Memory B cell (primary cell): ENCODE measurements at places on chromosomes 4 and X.

DNA sequence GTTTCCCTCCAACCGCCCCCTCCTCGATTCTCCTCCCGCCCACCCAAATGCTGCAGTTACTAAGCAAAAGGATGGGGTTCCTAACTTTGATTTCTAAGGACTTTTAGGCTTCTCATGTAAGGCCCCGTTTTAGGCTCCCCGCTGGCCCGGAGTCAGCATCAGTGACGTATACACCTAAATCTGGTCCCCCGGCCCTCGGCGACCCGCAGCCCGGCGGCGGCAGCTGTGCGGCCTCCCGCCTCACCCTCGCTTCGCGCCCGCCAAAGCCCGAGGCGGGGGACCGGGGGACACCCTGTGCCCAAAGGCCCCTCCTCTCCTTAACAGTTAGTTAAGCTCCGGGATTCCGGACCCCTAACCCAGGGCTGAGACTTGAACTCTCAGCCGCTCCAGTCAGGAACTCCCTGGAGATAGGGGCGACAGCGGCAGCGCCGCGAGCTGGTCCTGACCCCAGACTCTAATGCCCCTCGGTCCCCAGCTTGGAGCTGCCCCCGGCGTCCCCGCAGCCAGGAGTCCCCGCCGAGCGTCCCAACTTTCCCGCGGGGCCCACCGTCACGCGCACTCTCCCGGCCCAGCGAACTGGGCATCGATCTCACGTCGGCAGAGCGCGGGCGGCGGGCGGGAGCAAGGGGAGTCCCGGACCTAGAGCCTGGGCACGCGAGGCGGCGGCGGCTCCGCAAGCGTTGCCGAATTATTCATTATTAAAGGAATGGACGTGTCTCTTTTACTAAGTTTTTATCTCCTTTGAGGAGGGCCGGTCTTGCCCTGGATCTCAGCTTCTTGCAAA lies 1.5 kb upstream of the NR3C2 start:
- H3K27me3 ChIP-seq, result peaks cover 2% of the 10 kb centered on the region
- H3K36me3 ChIP-seq, result no peaks in the 10 kb centered on the region
- peak; percentile 20 for DNase-seq
- H3K4me1 ChIP-seq, result peaks cover 17% of the 10 kb centered on the region
- H3K27ac ChIP-seq, result peak overlapping the region; percentile 98

- H3K27me3 ChIP-seq, result no peaks in the 10 kb centered on the region
- H3K36me3 ChIP-seq, result no peaks in the 10 kb centered on the region
- H3K27ac ChIP-seq, result peak overlapping the region; percentile 79
- H3K4me3 ChIP-seq, result no peak overlapping the region
These were observed 57.6 kb upstream of the PRDM8 start for GRCh38 chr4:80139671-80140070.

DNA sequence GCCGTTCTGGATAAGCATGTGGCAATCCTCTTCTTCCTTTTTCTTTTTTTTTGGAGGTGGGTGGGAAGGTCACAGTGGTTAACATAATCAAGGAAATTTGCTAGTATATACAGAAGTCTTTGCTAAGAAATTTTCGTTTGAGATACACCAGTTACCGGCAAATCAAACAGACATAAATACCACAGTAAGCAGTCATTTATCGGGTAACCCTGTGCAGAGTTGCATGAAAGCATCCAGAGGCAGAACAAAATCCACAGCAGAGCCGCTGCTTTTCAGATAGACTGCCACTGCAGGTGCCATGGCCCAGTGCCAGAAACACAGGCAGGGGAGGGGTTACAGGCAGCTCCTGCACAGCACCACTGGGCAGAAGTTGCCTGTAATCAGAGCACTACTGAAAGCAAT lies 179.1 kb upstream of the MAB21L2 start:
- H3K36me3 ChIP-seq, result peaks cover 33% of the 10 kb centered on the region
- DNase-seq, result no peak
- no peaks in the 10 kb centered on the region for H3K27me3 ChIP-seq
- no peak overlapping the region for H3K27ac ChIP-seq
- no peak overlapping the region for H3K4me3 ChIP-seq

GRCh38 chrX:43699475-43699874 lies 43.4 kb downstream of the MAOA start:
- no peaks in the 10 kb centered on the region for H3K4me1 ChIP-seq
- DNase-seq, result no peak
- no peaks in the 10 kb centered on the region for H3K36me3 ChIP-seq
- H3K4me3 ChIP-seq, result no peak overlapping the region

GRCh38 chr4:11426731-11427120 lies 2.0 kb downstream of the HS3ST1 start:
- H3K4me1 ChIP-seq, result peaks cover 28% of the 10 kb centered on the region
- no peak for DNase-seq
- no peaks in the 10 kb centered on the region for H3K27me3 ChIP-seq
- peak overlapping the region; percentile 53 for H3K4me3 ChIP-seq
- H3K27ac ChIP-seq, result no peak overlapping the region
- no peaks in the 10 kb centered on the region for H3K36me3 ChIP-seq

DNA sequence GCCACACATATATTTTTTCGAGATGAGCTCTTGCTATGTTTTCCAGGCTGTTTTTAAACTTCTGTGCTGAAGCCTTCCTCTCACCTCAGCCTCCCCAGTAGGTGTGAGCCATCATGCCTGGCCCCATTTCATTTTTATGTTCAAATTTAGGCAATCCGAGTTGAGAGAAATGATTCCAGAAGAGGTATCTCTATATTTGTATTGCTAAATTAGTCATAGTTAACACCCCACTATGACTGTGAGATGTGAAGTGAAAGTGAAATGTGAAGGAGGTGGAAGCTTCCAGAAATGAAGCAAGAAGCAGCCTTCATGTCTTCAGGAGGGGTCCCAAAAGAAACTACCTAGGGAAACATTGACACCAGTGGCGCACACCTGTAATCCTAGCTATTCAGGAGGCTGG lies 17.7 kb downstream of the APELA start:
- H3K27ac ChIP-seq, result no peak overlapping the region
- H3K36me3 ChIP-seq, result no peaks in the 10 kb centered on the region
- peaks cover 5% of the 10 kb centered on the region for H3K4me1 ChIP-seq
- DNase-seq, result no peak
- no peak overlapping the region for H3K4me3 ChIP-seq

DNA sequence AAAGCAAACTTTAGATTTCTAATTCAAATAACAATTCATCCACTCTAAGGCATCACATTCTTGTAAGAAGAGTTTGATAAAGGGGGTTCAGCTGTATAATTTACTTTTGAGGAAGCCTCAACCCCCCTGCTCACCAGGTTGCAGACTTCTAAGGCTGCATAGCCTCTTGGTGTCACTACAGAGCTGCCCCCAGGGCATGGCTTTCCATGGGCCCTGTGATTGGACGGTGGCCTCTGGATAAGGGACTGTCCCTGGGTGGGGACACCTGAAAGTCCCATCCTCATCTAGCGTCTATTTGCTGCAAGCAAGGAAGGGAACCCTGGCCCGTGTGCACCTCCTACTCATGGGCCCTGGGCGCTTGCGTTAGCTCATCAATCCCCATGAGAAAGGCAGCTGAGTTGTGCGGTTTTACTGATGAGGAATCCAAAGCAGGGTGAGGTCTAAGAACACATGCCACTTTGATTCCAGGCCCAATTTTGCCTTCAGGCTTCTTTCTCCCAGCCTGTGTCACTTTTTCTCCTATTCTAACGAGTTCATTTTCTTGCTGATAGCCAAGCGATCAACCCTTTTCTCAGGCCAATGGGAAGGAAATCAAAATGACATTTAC lies 51.8 kb downstream of the SCML1 start:
- H3K4me3 ChIP-seq, result no peak overlapping the region
- no peak for DNase-seq
- no peaks in the 10 kb centered on the region for H3K36me3 ChIP-seq
- H3K27me3 ChIP-seq, result peaks cover 8% of the 10 kb centered on the region
- H3K27ac ChIP-seq, result no peak overlapping the region
- no peaks in the 10 kb centered on the region for H3K4me1 ChIP-seq

- H3K27me3 ChIP-seq, result no peaks in the 10 kb centered on the region
- no peak overlapping the region for H3K4me3 ChIP-seq
- no peak for DNase-seq
- no peak overlapping the region for H3K27ac ChIP-seq
These were observed 138.4 kb downstream of the SCLT1 start for GRCh38 chr4:128954941-128955340.

GRCh38 chr4:8381814-8382581 lies 58.5 kb downstream of the ACOX3 start:
- peaks cover 5% of the 10 kb centered on the region for H3K36me3 ChIP-seq
- DNase-seq, result no peak
- no peaks in the 10 kb centered on the region for H3K27me3 ChIP-seq
- no peaks in the 10 kb centered on the region for H3K4me1 ChIP-seq

DNA sequence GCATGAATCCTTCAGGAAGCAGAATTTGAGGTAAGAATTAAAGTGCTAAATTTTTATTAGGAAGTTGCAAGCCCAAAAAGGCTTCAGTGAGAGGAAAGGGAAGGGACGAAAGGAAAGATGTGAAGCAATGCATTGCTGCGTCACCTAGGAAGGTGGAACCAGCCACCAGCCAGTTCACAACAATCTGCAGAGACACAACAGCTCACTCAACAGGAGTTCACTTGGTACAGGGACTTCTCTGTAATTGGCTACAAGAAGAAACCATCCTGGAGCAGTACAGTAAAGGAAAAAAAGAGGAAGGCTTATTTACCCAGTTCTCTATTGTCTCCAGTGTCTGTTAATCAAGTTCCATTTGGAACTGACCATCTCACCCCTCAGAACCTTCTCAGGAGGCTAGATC lies 157.6 kb downstream of the HNRNPD start:
- peaks cover 5% of the 10 kb centered on the region for H3K4me1 ChIP-seq
- DNase-seq, result no peak
- H3K4me3 ChIP-seq, result no peak overlapping the region
- no peaks in the 10 kb centered on the region for H3K27me3 ChIP-seq
- no peaks in the 10 kb centered on the region for H3K36me3 ChIP-seq
- H3K27ac ChIP-seq, result no peak overlapping the region

GRCh38 chr4:174815282-174815681 lies 13.8 kb downstream of the GLRA3 start:
- H3K4me1 ChIP-seq, result peaks cover 5% of the 10 kb centered on the region
- peaks cover 4% of the 10 kb centered on the region for H3K36me3 ChIP-seq
- H3K27me3 ChIP-seq, result no peaks in the 10 kb centered on the region
- no peak overlapping the region for H3K27ac ChIP-seq
- H3K4me3 ChIP-seq, result no peak overlapping the region

DNA sequence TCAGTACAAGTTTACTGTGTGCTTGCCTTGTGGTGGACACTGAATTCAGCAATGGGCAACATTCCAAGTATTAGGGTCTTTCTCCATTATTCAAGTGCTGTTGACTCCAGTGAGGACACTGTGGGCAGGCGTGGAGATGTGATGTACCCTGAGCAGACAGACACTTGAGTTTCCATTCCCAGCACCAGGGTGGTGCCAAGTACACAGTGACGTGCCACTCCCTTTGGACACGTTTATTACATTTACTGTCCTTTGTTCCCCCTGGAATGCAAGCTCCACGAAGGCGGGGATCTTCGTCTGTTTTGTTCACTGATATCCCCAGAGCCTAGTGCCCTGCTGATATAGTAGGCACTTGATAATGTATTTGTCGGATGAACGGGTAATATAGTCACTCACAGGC lies 130.6 kb upstream of the STX18 start:
- no peak overlapping the region for H3K4me3 ChIP-seq
- H3K36me3 ChIP-seq, result peaks cover 16% of the 10 kb centered on the region
- H3K27me3 ChIP-seq, result no peaks in the 10 kb centered on the region
- no peak for DNase-seq

DNA sequence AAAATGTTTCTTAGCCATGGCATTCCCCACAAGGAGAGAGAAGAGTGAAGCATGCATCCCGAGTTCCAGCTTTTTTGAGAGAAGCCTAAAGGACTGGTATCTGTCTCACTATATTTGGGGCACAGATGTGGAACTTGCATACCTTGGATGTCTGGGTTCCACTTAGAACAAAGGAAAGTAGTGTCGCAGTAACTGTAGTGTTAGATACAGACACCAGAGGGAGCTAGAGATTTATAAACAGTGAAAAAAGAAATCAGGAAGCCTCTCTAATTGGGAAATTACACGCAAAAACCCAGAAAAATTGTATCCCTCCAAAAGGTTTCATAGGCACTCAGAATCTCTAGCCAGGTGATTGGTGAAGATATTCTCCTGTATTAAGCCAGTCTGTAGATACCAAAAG lies 34.4 kb downstream of the AGTR2 start:
- H3K36me3 ChIP-seq, result no peaks in the 10 kb centered on the region
- H3K4me1 ChIP-seq, result no peaks in the 10 kb centered on the region
- no peak overlapping the region for H3K27ac ChIP-seq
- H3K4me3 ChIP-seq, result no peak overlapping the region
- no peaks in the 10 kb centered on the region for H3K27me3 ChIP-seq
- no peak for DNase-seq

GRCh38 chr4:182877326-182877883 lies 39.8 kb downstream of the DCTD start:
- H3K4me1 ChIP-seq, result peaks cover 6% of the 10 kb centered on the region
- DNase-seq, result no peak
- no peak overlapping the region for H3K4me3 ChIP-seq

GRCh38 chr4:137359691-137360315 lies 172.5 kb downstream of the PCDH18 start:
- no peak overlapping the region for H3K4me3 ChIP-seq
- DNase-seq, result no peak
- H3K36me3 ChIP-seq, result no peaks in the 10 kb centered on the region
- H3K4me1 ChIP-seq, result no peaks in the 10 kb centered on the region
- no peak overlapping the region for H3K27ac ChIP-seq
- no peaks in the 10 kb centered on the region for H3K27me3 ChIP-seq

DNA sequence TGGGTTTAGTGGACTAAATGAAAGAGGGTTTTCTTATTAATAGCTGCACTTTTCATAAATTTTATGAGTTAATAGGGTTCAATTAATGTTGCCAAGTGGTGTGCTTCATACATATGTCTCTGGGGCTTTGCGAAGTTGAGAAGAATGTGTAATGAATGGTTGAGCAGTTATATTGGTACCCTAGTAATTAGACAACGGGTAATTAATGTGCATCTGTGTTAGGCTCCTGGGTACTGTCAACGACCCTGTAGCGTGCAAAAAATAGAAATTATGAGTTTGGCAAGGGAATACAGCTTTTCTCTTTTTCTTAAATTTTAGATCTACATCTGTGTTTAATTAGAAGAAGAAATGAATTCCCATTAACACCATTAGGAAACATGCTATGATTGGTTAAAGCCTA lies 1027.7 kb downstream of the ARAP2 start:
- no peaks in the 10 kb centered on the region for H3K36me3 ChIP-seq
- DNase-seq, result no peak
- no peak overlapping the region for H3K27ac ChIP-seq
- no peak overlapping the region for H3K4me3 ChIP-seq
- no peaks in the 10 kb centered on the region for H3K4me1 ChIP-seq
- H3K27me3 ChIP-seq, result no peaks in the 10 kb centered on the region

- no peaks in the 10 kb centered on the region for H3K4me1 ChIP-seq
- H3K27ac ChIP-seq, result no peak overlapping the region
- peaks cover 7% of the 10 kb centered on the region for H3K36me3 ChIP-seq
- no peaks in the 10 kb centered on the region for H3K27me3 ChIP-seq
- DNase-seq, result no peak
These were observed 81.6 kb downstream of the RASL11B start for GRCh38 chr4:52943677-52944076.

DNA sequence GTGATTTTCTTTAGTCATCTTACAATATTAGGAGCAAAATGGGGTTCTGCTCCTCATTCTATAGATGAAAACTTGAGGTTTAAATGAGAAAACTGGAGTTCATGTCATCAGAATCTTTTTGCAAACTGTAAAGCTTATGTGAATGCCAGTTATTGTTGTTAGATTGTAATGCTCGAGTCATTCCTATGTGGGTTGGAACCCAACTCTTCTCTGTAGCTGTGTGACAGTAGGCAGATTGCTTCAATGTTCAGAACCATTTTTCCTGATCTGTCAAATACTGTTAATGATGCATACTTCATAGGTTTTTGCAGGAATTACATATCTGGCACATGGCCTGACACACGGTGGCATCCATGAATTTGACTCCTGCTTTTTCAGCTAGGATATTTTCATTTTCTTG lies 178.9 kb downstream of the RAPGEF2 start:
- peaks cover 13% of the 10 kb centered on the region for H3K36me3 ChIP-seq
- no peaks in the 10 kb centered on the region for H3K27me3 ChIP-seq
